ENCODE measurements at places on chromosomes 2 and 18.

DNA sequence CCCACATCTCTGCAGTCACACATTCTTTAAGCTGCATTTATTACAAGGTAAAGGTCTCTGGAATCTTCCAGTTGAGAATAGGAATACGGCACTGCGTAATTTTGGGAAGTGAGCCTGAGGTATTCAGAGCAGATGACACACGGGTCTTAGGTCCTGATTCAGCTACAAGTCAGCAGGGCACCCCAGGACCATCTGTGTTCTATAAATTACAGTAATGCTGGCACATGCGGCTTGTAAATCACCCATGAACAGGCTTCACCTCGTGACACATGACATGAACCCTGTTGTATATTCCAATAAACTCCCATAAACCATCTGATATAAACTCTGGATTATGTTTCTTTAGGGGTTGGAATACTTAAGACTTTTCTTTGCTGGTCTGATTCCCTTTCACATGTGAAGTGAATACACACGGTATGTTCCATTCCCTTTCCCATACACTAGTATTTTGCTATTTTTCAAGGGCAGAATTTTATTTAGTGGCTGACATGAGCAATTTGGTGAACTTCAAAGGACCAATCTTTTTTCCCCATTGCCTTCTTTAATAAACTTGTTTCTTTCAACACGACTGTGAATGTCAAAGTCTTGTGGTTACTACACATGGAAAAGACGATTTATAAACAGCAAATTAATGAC, 298.6 kb downstream of the MEIS1 start:
- no peak for DNase-seq

GRCh38 chr2:191253476-191253875, 8.3 kb downstream of the MYO1B start:
- DNase-seq, result no peak

GRCh38 chr18:48813833-48814489, 136.8 kb downstream of the SMAD7 start:
- DNase-seq, result peak; percentile 76

DNA sequence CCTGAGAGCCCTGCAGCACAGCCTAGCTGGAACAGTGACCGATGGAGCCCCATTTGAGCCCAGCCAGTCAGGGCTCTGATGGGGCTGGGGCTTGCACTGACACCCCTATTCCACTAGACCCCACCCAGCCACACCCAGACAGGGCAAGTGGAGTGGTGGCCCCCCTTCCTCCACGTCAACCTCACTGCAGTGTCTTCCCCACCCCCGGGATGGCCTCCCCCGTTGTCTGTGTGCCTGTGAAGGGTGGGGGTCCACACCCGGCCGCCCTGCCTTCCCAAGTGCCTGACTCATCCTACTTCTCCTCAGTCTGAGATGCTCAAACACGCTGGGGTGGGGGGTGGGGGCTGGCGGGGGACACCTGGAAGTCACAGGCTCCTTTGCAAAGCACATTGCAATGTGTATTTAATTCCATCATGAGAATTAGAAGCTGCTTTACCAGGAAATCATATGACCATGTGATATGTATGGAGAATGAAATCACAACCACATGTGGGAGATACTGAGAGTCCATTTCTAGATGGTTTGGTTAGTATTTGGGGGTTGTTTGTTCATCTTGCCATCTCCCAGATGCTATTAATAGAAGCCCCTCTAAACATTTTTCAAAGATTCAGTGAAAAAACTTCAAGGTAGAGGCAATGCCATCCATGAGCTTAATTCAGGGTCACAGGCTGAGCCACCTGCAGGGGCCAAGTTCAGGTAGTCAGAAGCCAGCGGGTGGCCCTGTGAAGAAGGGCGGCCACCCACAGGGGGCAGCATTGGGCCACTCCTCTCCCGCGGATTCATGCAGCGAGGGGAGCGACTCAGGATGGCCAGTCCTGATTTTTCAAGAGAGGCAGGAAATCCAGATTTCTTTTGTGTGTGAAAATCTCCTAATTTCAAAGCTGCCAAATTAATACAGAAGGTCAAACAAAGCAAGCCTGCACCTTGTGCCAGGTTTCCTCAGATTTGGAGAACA, 22.7 kb upstream of the GMPPA start:
- DNase-seq, result peak; percentile 85

- no peak for DNase-seq
Observed at GRCh38 chr2:48474574-48475298, 55.2 kb upstream of the STON1 start.

DNA sequence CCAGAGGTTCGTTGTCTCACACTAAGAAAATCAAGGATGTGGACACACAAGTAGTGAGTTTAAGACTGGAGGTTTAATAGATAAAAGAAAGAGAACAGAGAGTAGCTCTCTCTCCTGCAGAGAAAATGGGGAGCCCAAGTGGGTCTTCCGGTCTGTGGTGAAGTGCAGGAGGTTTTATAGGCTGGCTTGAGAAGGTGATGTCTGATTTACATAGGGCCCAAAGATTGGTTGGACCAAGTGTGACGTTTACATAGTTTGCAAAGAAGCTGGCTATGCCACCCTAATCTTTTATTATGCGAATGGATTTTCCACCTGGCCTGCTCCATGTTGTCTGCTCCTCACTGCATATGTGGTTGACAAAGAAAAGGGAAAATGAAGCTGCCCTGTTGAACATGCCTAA, 430.4 kb upstream of the TRIB2 start:
- no peak for DNase-seq

- no peak for DNase-seq
Observed at GRCh38 chr2:64763126-64763525, 109.4 kb upstream of the SERTAD2 start.

DNA sequence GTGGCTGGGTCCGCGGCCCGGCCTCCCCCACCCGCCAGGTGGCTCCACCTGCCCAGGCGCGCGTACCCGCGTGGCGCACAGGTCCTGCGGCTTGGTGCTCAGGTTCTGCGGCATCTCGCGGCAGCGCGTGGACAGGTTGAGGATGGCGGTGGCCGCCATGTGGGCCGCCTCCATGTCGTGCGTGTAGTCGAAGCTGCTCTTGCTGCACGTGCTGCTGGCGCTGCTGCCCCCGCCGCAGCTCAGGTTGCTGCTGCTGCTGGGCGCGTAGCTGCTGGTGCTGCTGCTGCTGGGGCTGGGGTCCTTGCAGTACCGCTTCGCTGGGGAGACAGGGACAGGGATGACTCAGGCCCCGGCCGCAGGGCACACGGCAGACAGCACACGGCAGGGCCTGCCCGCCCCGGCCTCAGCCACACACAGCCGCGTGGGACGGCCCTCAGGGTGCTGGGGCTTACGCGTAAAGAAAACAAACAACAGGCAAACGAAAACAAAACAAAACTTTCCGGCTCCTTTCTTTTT, 147.7 kb upstream of the PXDN start:
- no peak for DNase-seq

GRCh38 chr18:62996566-62996965, 281.2 kb downstream of the PHLPP1 start:
- DNase-seq, result no peak

DNA sequence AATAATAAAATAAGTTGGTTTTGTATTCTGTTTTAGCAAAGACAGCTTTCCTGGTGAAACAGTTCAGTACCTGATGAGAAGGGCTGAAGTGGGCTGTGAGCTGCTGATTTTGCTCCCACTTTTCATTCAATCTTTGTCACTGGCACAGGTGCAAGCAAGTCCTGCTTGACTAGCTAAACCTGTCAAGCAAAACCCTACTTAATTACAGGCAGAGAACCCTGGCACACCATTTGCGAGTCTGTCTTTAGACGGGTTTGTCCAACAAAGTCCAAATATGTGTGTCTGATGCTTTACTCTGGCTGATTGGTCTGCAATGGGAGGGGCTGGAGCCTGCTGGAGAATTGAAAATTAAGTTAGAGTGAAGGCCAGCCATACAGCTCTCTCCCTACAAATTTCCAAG, 267.2 kb downstream of the EPHA4 start:
- DNase-seq, result no peak

- no peak for DNase-seq
Observed at GRCh38 chr18:46601141-46601805, 55.7 kb downstream of the LOXHD1 start.

DNA sequence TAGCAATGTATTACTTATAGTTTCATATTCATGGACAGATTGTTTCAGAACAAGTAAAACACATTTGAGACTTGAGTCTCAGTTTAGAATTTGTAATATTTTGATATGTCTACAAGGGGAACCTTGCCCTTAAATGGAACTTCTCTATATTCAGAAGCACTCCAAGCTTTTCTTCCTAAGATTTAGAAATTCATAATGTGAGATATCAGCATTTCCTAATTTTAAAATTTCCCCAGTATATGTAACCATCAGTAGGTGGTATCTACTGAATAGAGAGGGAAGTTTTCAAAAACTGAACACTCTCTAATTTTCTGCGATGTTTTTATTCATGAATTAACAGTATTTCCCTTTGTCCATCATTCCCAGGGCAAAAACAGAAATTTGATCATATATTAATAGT, 7.6 kb downstream of the ANKRD62 start:
- no peak for DNase-seq

DNA sequence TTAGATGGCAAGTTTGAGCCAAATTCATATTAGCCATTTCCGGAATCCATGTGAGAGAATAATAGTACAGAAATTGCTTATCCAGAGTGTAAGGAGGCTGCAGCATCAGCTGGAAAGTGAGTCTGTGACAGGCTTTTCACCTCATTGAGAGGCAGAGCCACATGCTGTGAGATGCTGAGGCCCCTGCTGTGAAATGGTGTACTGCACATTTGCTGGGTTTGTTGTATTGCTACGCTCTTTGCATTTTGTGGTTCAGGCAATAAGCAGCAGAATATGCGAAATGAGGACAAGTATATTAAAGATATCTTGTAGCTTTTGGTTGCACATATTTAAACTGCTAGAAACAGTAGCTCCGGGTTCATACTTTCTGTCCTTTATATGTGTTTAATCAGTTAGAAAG, 37.0 kb downstream of the NABP1 start:
- DNase-seq, result no peak

GRCh38 chr18:32439241-32439640, 31.4 kb downstream of the GAREM1 start:
- no peak for DNase-seq

GRCh38 chr2:197596766-197597165, 78.6 kb downstream of the RFTN2 start:
- no peak for DNase-seq

DNA sequence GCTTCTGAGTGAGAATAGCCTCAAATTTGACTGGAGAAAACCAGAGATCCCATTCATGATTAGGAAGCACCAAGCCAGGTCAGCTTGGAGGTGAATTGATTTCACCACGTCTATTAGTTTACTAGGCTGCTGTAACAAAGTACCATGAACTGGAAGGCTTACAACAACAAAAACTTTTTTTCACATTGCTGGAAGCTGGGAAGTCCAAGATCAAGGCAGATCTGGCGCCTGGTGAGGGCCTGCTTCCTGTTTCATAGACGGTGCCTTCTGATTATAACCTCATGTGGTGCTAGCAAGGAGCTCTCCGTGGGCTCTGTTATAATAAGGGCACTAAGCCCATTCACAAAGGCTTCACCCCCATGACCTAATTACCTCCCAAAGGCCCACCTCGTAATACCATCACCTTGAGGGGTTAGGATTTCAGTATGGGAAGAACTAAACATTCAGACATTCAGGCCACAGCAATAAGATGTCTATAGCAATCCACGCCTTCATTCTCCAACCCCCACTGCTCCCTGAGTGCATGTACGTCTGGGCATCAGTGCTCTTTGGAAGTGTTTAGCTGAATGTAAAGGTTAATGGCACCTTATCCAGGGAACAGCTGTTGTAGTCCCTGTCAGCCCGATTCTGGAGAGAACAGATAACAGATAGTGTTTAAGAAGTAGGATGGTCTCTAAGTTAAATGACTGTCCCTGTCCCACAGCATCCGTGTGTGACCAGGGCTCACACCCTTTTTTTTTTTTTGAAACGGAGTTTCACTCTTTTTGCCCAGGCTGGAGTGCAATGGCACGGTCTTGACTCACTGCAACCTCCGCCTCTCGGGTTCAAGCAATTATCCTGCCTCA, 89.2 kb downstream of the SOCS6 start:
- DNase-seq, result no peak

- no peak for DNase-seq
Observed at GRCh38 chr2:98416383-98417159, 28.1 kb upstream of the INPP4A start.

DNA sequence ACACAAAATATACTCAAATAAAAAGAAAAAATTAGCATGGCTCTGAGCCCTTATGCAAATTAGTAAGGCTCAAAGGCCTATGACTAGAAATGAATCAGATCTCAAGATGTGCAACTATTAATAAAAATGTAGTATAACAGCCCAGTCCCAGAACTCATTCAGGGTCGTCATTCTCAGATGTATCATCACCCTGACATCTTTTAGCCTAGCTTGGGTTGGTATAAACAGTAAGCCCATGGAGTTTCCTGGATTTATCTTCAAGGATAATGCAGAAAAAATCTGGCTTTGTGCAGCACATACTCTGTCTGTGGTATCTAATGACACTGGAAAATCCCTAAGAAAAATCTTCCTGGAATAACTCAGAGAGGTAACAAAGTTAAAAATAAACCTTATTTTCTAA, 239.3 kb downstream of the ZNF385B start:
- no peak for DNase-seq

DNA sequence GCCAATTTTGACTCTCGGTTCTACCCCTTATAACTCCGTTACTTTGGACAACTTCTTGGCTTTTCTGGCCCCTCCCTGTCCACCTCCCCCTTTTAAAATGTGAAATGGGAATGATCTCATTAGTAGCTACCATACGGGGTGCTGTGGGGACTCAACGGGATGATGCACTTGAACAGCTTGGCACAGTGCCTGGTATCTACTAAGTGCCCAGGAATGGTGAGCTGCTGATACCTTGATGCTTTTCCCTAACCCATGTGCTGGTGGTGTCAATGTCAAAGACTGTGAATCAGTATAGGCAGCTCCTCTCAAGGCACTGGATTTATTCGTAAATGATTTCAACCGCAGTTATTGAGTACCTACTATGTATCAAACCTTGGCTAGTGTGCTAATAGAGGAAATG, 204.2 kb downstream of the LOXHD1 start:
- DNase-seq, result no peak

DNA sequence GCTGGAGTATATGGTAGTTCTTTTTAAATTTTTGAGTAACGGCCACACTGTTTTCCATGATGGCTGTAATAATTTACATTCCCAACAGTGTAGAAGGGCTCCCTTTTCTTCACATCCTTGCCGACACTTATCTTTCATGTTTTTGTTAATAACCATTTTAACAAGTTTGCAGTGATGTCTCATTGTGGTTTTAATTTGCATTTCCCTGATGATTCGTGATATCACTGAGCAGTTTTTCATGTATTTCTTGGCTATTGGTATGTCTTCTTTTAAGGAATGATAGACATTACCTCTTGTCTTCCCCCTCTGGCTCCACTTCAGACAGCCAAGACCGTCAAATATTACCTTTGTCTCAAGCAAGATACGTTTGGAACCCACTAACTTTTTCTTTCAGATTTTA, 371.1 kb upstream of the NRP2 start:
- no peak for DNase-seq
